Psoas muscle (tissue), 8 donors: ENCODE measurements at places on chromosomes 3 and 15.

DNA sequence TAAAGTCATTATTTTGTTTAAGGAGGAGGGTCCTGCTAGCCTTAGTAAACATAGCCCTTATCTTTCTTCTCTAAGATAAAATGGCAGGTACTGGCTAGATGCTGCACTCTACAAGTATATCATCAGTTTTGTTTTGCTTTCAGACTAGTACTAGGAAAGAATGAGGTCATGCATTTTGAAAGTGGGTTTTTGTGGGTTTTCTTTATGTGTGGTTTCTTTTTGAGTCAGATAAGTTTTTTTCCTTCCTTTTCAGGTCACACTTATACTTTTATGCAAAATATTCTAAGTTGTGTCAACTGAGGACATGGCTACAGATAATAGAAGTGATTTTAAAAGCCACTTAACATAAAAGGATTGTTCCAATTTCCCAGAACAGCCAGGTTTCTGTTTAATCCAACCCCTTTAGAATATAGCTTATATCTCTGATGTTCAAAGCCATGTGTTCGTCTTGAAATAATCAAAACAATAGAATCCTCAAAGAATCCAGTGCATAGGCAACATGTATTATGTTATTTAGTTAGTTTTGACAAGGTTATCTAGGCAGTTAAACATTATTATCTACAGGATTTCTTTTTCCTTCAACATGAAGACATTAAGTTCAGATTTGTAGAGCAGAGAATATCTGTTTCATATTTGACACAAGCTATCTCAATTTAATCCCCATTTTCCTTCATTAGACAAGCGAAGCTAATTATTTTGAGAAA lies 406.2 kb downstream of the RBMS3 start:
- no peak overlapping the region for H3K4me3 ChIP-seq
- H3K27ac ChIP-seq = no peak overlapping the region
- H3K4me1 ChIP-seq = peaks cover 18% of the 10 kb centered on the region
- no peak for DNase-seq
- H3K27me3 ChIP-seq = no peaks in the 10 kb centered on the region

DNA sequence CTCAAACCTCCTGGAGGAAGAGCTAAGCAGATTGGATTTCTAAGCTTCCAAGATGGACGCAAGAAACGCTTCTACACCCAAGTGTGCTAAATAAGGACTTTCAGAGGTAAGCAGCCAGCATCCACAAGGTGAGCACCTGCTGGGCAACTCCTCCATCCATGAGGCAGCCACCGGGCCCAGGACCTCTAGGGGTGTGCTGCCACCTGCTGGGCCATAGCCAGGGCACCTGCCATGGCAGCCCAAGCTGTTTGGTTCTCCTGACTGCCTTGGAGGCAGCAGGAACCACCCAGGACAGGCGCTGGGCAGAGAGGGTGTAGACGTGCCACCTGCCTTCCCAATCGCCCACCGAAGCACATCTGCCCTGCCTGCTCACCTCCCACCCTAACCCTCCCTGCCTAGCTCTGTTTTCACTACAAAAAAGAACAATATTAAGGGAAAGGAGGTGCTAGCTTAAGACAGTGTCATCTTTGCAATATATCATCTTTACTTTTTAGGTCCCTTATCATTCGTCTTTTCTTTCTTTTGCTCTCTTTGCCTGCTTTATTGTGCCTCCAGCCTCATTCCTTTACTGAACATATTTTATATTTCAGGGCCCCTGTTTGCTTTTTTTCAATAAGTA lies 12.9 kb downstream of the C15orf62 start:
- no peak overlapping the region for H3K4me3 ChIP-seq
- peaks cover 10% of the 10 kb centered on the region for H3K4me1 ChIP-seq
- DNase-seq = peak; percentile 70
- H3K27ac ChIP-seq = no peak overlapping the region
- H3K36me3 ChIP-seq = peaks cover 6% of the 10 kb centered on the region

GRCh38 chr3:26406636-26407035 lies 215.9 kb upstream of the LRRC3B start:
- no peak overlapping the region for H3K27ac ChIP-seq
- no peak for DNase-seq
- no peak overlapping the region for H3K4me3 ChIP-seq

DNA sequence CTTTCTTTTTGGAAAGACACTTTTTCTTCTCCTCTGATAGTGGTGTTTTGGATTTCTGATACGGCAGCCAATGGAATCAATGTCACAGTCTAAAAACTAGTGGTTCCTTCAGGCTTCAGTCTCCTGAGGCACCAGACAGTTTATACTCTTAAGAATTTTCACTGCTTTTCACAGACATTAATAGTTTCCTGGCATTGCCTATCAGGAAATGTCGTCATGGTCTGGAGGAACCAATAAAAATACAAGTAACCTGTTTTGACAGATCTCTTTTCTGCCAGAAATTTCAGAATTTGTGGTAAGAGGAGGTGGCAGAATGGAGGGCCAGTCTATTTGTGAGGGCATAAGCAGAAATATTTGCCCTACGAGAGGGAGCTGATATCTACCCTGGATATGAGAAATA lies 44.8 kb downstream of the FILIP1L start:
- H3K27me3 ChIP-seq = no peaks in the 10 kb centered on the region
- no peak for DNase-seq
- no peak overlapping the region for H3K4me3 ChIP-seq
- H3K4me1 ChIP-seq = peaks cover 49% of the 10 kb centered on the region

DNA sequence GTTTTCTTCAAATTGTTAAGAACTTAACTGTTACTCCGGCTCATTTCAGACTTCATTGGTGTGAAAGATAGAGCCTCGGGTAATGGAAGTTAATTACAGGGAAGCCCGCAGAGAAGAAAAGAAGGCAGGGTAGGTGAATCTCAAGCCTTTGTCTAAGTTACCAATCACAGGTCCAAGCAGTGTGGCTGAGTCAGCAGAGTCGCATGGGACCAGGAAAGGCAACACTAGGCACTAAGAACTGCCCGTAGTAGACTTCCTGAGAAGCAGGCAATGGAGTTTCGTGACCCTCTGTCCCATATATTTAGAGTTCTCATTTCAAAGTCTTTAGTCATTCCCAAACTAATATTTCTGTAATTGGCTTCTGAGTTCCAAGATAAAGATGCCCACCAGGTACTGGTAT lies 122.9 kb upstream of the STT3B start:
- DNase-seq = no peak
- H3K27me3 ChIP-seq = no peaks in the 10 kb centered on the region
- H3K27ac ChIP-seq = no peak overlapping the region
- H3K4me3 ChIP-seq = no peak overlapping the region
- no peaks in the 10 kb centered on the region for H3K4me1 ChIP-seq

GRCh38 chr3:73513260-73513659 lies 111.5 kb downstream of the PDZRN3 start:
- H3K36me3 ChIP-seq = no peaks in the 10 kb centered on the region
- no peak for DNase-seq
- H3K4me3 ChIP-seq = no peak overlapping the region
- no peak overlapping the region for H3K27ac ChIP-seq

DNA sequence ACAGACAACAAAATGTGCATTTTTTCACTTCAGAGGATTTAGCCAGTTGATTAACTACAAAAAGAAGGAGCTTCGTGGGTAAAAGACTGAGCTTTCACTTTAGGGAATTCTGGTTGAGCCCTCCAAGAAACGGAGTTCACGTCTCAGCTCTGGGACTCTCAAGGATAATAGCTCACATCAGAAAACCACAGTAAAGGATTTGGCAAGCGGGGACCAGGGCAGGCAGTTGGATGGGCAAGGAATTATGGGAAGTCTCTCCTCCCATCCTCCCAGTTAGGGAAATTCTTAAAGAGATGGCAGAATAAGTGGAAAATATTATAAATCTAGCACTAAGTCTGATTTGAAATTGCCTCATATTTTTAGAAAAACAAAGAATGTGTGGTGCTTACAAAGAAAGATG lies 188.3 kb upstream of the EOMES start:
- H3K27ac ChIP-seq = no peak overlapping the region
- DNase-seq = no peak
- no peak overlapping the region for H3K4me3 ChIP-seq

- no peak for DNase-seq
- H3K4me3 ChIP-seq = no peak overlapping the region
- H3K27ac ChIP-seq = no peak overlapping the region
- no peaks in the 10 kb centered on the region for H3K4me1 ChIP-seq
Measured at GRCh38 chr15:38054488-38054887, 120.0 kb downstream of the TMCO5A start.

DNA sequence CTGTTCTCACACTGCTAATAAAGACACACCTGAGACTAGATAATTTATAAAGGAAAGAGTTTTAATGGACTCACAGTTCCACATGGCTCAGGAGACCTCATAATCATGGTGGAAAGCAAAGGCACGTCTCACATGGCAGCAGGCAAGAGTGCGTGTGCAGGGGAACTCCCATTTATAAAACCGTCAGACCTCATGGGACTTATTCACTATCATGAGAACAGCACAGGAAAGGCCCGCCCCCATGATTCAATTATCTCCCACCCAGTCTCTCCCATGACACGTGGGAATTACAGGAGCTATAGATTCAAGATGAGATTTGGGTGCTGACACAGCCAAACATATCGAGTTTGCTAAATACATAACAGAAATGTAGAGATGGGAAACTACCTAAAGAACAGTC lies 39.5 kb upstream of the DGKG start:
- no peak overlapping the region for H3K4me3 ChIP-seq
- H3K36me3 ChIP-seq = no peaks in the 10 kb centered on the region

DNA sequence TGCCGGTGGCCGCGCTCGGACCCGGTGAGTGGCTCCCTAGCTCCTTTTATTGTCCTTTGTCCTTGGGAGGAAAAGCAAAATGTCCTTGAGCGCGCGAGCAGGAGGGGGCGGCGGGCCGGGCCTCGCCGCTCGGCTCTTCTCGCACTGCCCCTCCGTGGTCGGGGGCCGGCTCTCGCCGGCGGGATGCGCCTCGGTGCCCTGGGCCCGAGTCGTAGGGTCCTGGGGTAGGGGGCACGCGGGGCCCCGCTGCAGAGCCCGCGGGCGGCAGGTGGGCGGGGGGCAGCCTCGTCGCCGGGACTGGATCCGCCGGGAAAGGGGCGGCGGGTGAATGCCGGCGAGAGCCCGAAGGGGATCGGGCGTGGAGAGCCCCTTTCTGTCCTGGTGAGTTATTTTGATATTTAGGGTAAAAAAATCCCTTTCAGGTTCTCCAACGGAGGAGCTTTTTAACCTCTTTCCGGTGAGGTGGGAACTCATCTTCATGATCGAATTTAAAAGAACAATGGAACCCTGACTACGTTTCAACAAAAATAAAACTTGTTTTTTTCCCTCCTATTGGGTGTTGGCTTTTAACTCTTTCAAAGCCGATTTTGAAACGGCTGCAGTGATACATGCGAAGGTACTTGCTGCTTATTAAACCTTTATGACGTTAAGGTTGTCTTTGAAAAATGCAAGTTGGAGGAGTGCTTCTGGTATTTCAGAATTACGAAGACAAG lies 16.8 kb upstream of the CHD2 start:
- H3K36me3 ChIP-seq = no peaks in the 10 kb centered on the region
- peak overlapping the region; percentile 83 for H3K4me3 ChIP-seq
- peak; percentile 75 for DNase-seq
- H3K27me3 ChIP-seq = no peaks in the 10 kb centered on the region

DNA sequence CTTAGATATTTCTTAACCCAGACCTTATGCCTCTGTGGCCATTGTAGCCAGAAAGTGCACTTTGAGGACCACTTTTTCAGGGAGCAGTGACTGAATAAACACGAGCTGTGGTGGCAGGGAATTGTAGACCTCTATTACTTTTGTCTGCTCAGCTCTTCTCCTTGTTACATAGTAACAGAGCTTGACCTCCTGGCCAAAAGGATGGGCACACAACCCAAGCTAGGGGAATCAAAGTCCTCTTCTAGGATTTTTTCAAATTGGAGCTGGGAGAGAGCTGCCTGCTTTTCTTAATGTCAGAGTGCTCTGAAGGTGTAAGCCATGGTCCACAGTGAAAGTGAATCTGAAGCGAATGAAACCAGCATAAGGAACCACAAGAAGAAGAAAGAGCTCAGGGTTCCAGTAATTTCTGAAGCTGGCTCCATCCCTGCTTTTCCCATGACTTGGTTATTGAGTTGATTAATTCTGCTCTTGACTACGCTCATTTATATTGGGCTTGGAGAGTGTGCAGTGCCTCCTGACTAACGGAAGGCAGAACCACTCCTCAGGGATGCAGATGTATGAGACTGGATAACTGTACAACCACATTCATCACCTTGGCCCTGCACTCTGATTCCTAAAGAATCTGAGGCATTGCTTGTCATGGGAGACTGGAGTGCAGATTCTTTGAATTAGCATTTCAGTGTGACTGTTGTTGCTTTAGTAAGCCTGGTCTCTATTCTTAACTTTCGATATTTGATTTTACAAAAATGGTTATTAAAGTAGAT lies 60.9 kb downstream of the TLNRD1 start:
- DNase-seq = no peak
- H3K27ac ChIP-seq = no peak overlapping the region
- no peaks in the 10 kb centered on the region for H3K4me1 ChIP-seq
- H3K4me3 ChIP-seq = no peak overlapping the region
- no peaks in the 10 kb centered on the region for H3K36me3 ChIP-seq
- peaks cover 2% of the 10 kb centered on the region for H3K27me3 ChIP-seq

DNA sequence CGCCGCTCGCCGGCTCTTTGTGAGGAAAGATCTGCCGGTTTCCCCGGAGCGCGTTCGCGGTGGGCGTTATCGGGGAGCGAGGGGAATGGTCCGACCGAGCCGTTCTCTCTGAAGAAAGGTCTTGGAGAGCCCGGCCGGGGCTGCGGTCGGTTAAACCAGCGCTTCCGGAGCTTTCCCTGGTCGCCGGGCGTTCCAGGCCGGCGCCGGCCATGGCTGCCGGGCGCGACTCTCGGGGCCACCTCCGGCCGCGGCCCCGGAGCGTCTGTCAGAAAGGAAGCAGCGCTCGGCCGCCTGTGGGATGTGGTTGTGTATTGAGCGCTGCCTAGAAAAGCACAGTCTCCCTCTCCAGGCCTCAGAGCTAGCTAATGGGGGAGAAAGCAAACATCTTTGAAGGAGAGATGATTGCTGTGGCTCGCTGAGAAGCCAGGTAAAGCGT lies 731 bp downstream of the FYTTD1 start:
- peak overlapping the region; percentile 99 for H3K27ac ChIP-seq
- peaks cover 55% of the 10 kb centered on the region for H3K4me1 ChIP-seq
- H3K4me3 ChIP-seq = peak overlapping the region; percentile 92
- H3K36me3 ChIP-seq = no peaks in the 10 kb centered on the region
- H3K27me3 ChIP-seq = no peaks in the 10 kb centered on the region

DNA sequence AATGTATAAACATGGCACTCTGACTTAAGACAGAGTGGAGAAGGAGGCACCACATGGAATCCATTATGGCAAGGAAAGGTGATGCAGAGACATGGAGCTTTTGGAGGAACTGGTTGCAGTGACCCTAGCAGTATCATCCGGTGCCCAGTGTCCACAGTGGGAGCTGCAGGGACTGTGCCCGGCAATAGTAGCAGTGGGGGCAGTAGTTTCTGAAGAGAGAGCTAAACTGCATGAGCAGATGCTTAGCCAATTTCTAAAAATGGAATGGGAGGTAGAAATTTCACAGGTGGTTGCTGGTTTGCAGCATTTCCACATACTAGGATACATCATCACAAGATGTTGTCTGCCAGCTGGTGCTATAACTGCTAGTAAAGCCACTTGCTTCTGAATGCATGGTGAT lies 7.8 kb upstream of the TM2D3 start:
- H3K36me3 ChIP-seq = no peaks in the 10 kb centered on the region
- no peaks in the 10 kb centered on the region for H3K27me3 ChIP-seq
- H3K4me3 ChIP-seq = no peak overlapping the region

GRCh38 chr3:85933326-85933725 lies 974.5 kb downstream of the CADM2 start:
- no peaks in the 10 kb centered on the region for H3K36me3 ChIP-seq
- no peak for DNase-seq
- H3K4me3 ChIP-seq = no peak overlapping the region
- H3K4me1 ChIP-seq = no peaks in the 10 kb centered on the region
- H3K27me3 ChIP-seq = no peaks in the 10 kb centered on the region

GRCh38 chr3:70583682-70584081 lies 271.2 kb upstream of the MDFIC2 start:
- no peak for DNase-seq
- H3K4me1 ChIP-seq = no peaks in the 10 kb centered on the region
- H3K27me3 ChIP-seq = no peaks in the 10 kb centered on the region
- no peak overlapping the region for H3K27ac ChIP-seq
- no peak overlapping the region for H3K4me3 ChIP-seq
- H3K36me3 ChIP-seq = no peaks in the 10 kb centered on the region
